HEK293T (cell line): ENCODE measurements at places on chromosomes 6 and 20.

DNA sequence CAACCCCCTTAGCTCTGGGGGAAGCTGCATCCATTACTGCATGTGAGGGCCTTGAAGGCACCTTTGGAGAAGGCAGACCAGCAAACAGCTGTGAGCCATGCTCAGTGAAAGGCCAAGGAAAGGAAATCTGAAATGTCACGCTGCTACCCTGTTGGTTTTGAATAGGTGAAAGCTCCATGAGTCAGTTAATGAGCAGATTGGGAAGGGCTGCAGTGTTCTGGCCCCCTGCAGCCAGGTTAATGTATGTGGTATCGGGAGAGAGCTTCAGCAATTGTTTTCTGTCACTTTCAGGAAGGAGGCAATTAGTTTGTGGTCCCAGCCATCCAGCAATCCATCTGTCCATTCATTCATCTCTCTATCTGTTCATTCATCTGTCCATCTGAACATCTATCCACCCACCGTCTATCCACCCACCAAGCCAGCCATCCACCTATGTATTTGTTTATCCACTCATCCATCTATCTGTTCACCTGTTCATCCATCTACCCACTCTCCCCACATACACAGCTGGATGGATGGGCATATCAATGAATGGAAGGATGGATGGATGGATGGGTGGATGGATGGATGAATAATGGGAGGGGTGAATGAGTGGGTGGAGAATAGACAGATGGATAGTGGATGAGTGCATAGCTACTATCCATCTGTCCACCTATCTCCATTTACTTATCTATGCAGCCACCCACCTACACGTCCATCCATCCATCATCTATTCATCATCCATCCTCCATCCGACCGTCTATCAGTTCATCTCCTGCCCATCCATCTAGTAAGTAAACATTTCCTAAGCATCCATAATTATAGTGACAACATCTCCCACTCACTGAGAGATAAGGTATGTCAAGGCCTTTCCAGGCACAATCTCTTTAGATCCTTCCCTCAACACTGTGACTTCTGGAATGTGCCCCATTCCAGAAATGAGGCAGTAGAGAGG lies 16.0 kb downstream of the PCK1 start:
- DNase-seq: no peak

GRCh38 chr6:104003803-104004516 lies 855.8 kb downstream of the HACE1 start:
- no peak for DNase-seq

DNA sequence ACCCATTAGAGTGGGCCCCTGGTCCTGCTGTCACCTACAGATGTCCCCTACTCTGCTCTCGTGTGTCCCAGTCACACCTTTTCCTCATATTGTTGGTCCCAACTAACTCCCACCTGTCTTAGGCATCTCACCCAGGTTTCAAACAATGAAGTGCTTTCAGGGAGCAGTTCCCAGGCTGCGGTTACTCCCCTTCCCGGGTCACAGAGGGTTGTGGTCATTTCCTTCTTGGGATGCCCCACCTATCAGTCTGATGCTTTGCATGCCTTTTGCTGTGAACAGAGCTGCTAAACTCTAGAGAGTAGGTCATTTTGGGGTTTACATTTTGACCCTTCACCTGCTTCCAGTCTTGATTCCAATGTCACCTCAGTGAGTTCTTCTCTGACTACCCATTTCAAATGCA lies 181.6 kb downstream of the CDC5L start:
- DNase-seq: no peak

GRCh38 chr6:30730601-30731435 lies 10.7 kb downstream of the TUBB start:
- DNase-seq: peak; percentile 72

GRCh38 chr20:34089655-34090345 lies 22.2 kb downstream of the EIF2S2 start:
- no peak for DNase-seq
